Activated T-helper 2 cell treated with anti-CD3 and anti-CD28 coated beads, Interferon-gamma antibody, Interleukin-2, Interleukin-4, amounts not matched to agents 10 μg/mL and 5 μg/mL and 100 μg/mL, durations not matched to agents 14 hours and 24 hours and 36 hours (primary cell): ENCODE measurements at places on chromosomes 5 and 9. TPM values are rescaled to one million over a fixed set of nuclear protein-coding genes. Genes with fewer than 3 reads are reported as not detected.

- DNase-seq, result no peak
These were observed 188.3 kb downstream of the GRIA1 start for GRCh38 chr5:153678617-153679329.

DNA sequence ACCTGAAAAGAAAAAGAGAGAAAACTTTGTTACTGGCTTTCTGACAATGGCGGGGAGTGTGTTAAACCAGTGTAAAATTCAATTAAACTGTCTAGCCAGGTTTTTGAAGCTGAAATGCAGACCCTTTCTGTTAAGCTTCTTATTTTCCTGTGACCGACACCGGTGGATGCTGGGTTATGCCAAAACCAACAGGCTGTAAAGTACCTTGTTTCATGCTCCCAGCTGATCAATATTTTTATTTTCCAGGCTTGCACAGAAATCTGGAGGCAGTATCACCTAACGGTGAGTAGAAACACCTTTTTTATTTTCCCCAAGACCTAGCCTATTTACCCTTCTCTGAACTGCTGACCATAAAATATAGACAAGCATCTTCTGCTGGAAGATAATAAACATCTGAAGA, 94.9 kb upstream of the GRHPR start:
- DNase-seq, result no peak

GRCh38 chr9:134350416-134350994, 24.2 kb downstream of the RXRA start:
- DNase-seq, result no peak

DNA sequence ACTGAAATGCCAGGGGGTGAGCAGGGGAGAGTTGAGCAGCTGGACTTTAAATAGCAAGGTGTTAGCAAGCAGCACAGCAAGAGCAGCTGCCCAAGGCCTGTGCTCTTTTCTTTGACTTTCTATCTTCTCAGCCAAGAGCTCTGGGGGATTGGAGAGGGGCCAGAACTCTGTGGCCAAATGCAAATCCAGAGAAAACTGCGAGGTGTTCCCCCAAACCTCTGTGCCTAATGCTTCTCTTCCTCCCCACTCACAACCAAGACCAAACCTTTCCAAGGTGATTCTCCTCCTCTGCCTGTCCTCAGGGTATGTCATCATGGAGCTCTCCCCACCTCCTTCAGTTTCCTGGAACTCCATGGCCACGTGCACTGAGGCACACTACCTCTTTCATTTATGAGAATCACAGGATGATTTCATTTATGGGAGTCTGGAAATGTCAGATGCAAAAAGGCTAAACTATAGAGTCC, 118.7 kb upstream of the WWC1 start:
- no peak for DNase-seq

DNA sequence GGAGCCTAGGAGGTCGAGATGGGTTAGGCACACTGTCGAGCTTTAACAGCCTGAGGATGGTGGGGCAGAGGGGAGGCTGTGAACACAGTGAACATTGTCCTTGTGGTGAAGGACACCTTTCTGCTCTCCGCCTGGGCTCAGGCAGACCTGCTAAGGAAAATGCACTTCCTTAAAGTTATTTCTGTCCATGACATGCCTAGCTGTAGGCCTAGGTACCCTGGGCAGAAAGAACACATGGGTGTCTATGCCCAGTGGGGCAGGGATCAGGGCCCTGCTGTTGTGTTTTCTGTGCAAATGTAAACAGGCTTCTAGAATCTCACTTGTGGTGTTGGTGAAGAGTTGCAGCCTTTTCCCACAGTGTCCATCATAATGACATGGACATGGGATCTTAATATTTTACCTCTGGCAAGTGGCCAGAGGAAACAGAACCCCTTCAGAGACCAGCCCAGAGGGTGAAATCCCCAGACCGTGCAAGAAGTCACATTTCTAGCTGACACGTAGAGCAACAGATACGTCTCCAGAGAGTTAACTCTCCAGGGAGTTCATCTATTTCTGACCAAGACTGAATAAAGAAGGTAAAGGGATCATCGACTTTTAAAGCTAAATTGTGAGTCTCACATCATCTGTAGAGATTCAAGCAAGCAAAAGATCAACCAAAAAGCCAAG, 79.2 kb downstream of the C9orf152 start:
- no peak for DNase-seq

GRCh38 chr5:163447191-163447590, 9.8 kb downstream of the CCNG1 start:
- DNase-seq, result no peak

GRCh38 chr5:118905196-118905595, 83.2 kb downstream of the DTWD2 start:
- DNase-seq, result no peak

DNA sequence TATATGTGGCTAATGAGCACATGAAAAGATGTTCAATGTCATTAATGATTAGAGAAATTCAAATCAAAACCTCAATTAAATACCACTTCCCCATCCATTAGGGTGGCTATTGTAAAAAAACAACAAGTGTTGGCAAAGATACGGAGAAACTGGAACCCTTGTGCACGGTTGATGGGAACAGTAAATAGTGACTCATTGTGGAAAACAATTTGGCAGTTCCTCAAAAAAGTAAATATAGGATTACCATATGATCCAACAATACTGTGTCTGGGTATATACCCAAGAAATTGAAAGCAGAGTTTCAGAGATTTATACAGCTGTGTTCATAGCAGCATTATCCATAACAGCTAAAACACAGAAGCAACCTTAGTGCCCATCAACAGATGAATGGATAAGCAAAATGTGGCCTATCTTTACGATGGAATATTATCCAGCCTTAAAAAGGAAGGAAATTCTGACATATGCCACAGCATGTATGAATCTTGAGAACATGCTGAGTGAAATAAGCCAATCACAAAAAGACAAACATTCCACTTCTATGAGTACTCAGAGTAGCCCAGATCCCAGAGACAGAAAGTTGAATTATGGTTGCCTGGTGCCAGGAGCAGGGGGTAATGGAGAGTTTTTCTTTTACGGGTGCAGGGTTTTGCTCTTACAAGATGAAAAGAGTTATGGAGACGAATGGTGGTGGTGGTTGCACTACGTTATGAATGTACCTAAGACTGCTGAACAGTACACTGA, 41.4 kb upstream of the LRRC14B start:
- no peak for DNase-seq

GRCh38 chr5:154406826-154407225, 39.0 kb upstream of the SAP30L start:
- no peak for DNase-seq

GRCh38 chr5:144487761-144488160, 317.1 kb downstream of the KCTD16 start:
- no peak for DNase-seq

- DNase-seq, result no peak
These were observed 33.2 kb downstream of the IDNK start for GRCh38 chr9:83656032-83656680.

- DNase-seq, result no peak
These were observed 384.6 kb downstream of the BRINP1 start for GRCh38 chr9:118984607-118985006.

DNA sequence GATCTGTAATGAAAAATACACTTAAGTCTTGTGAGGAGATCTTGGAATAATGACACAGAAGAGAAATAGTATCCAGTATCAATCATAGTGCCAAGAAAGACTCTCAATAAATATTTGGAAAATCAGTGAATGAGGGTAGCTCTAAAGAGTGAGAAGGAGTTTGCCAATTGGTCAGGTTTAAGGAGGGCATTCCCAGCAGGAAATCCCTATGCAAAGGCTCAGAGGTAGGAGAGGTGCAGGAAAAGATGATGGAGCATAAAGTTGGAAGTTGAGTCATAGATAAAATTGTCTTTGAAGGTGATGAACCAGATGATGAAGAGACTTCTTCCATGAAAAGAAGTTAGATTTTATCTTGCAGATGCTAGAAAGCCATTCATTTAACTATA, 27.8 kb downstream of the TNPO1 start:
- DNase-seq, result no peak

DNA sequence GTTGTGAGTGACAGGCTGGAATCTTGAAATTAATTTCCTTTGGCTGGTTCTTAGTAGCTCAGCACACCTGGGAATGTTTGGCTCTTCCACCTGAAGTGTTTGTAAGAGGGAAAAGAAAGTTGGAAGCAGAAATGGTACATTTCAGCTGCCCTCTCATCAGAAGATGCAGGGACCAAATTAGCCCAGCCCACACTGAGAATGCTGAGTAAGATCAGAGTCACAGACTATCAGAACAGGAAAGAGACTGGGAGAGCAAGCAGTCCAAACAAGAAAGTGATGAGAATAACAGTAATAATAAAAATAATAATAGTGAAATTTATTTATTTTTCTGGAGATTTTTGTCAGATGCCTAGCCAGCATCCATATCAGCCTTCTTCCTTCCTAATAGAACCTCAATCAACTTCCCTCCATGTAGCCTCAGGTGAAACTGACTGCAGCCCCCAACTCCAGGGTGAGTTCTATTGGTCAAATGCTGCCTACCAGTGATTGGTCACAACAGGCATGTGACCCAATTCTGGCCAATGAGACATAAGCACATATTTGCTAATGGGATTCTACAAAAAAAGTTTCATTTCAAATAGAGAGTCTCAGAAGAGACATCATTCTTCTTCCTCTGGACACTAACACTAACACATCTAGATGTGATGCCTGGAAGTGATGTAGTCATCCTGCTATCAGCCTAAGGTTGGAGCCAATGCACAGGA, 31.2 kb upstream of the ADRA1B start:
- DNase-seq, result no peak

- peak; percentile 44 for DNase-seq
These were observed at the start of gene VAV2 for GRCh38 chr9:133991964-133992779. TSS of gene VAV2 (minus strand) at chr9:133992324. CDS start at chr9:133992278, 46 bp downstream.

ASPN gene
- total RNA-seq, result not detected in 2 replicates

TMC1 gene
- total RNA-seq, result not detected in 2 replicates

PIP5K1B gene
- 76.2 and 77.2 TPM in 2 replicates for total RNA-seq

SPINK4 gene
- not detected in 2 replicates for total RNA-seq

FNIP1 gene
- 18.1 and 18.8 TPM in 2 replicates for total RNA-seq

ADRB2 gene
- total RNA-seq, result 0.21 and 0.30 TPM in 2 replicates

TMEM174 gene
- total RNA-seq, result not detected in 2 replicates

TAF11L12 gene
- not detected in 2 replicates for total RNA-seq

PCDHB11 gene
- total RNA-seq, result not detected in 2 replicates
